ENCODE measurements at places on chromosomes 7 and 10. TPM values are rescaled to one million over a fixed set of nuclear protein-coding genes. Genes with fewer than 3 reads are reported as not detected.

DNA sequence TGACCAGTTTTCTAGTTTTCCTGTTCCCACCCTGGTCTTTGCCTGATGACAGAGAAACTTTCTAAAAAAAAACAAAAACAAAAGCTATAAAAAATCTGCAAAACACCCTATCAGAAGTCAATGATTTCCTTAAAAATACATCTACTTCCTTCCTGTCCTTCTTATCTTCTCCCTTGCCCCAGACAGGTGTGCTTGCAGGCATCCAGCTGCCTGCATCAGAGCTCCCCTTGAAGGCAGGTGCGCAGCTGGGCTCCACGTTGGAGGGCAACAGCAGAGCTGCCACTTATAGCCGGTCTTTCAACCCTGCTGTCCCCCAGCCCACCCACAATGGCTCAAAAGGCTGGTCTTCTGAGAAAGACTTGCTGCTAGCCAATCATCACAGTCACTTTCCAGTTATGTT is 29.8 kb downstream of the UBE2D4 start:
- H3K4me3 ChIP-seq, result no peak overlapping the region
- peaks cover 6% of the 10 kb centered on the region for H3K36me3 ChIP-seq
- no peak for DNase-seq
- H3K27me3 ChIP-seq, result no peaks in the 10 kb centered on the region
- no peak overlapping the region for H3K27ac ChIP-seq

DNA sequence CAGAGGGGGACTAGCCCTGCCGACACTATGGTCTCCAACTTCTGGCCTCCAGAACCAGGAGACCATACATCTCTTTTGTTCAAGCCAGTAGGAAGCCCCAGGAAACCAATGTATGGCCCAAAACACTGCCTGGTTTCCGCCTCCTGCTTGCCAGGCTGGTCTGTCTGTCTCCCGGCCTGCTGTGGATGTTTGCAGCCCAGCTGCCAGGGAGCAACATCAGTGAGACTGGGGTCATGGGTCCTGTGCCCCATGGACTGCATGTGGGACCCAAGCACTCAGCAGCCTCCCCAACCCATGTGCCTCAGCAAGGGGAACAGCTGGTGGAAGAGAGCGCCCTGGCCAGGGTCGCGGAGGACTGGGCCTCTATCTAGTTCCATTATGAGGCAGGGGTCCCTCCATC is 33.4 kb upstream of the NUB1 start:
- no peak overlapping the region for H3K4me3 ChIP-seq
- DNase-seq, result no peak
- H3K27me3 ChIP-seq, result no peaks in the 10 kb centered on the region
- no peak overlapping the region for H3K27ac ChIP-seq
- peaks cover 6% of the 10 kb centered on the region for H3K4me1 ChIP-seq

DNA sequence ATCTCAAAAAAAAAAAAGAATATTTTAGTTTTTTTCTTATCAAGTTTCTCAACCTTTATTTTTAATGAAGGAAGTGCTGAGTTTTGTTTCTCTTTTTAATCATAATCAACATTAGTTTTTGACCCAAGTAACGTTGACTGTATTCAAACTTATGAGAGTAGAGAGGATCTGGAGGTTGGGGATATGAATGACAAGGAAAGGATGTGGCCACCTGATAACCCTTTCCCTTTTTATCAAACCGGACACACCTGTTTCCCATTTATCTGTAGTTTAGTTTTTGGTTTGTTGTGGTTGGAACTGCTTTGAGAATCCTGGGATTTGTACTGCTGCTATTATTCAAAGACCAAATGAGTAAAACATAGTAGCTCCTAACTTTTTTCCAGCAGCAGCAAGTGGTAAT is 38.6 kb downstream of the HACD1 start:
- no peak for DNase-seq
- H3K4me3 ChIP-seq, result no peak overlapping the region
- no peaks in the 10 kb centered on the region for H3K4me1 ChIP-seq
- H3K36me3 ChIP-seq, result no peaks in the 10 kb centered on the region

DNA sequence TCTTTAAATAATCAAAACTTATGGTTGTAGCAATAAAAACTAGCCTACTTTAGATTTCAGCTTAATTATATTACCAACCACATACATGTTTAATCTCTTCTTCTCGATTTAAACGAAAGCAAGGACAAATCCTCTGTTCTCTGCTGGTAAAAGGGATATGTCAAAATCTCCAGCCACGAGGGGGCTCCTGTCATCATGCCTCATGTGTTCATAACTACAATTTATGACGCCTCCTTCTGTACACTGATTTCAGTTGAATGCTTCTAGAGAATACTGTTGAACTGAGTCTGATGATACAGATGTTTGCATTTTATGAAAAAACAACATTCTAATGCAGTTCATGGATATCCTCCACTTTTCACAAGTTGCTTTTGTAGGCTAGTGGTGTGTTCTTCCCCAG is 220.0 kb upstream of the DPP6 start:
- DNase-seq, result no peak
- no peaks in the 10 kb centered on the region for H3K4me1 ChIP-seq
- H3K27me3 ChIP-seq, result no peaks in the 10 kb centered on the region
- no peaks in the 10 kb centered on the region for H3K36me3 ChIP-seq

GRCh38 chr7:44072364-44073231 is 7.2 kb upstream of the PGAM2 start:
- no peaks in the 10 kb centered on the region for H3K36me3 ChIP-seq
- H3K27ac ChIP-seq, result no peak overlapping the region
- peak; percentile 63 for DNase-seq
- no peak overlapping the region for H3K4me3 ChIP-seq
- H3K27me3 ChIP-seq, result no peaks in the 10 kb centered on the region

- peak; percentile 19 for DNase-seq
- no peak overlapping the region for H3K4me3 ChIP-seq
- H3K4me1 ChIP-seq, result peaks cover 4% of the 10 kb centered on the region
- no peak overlapping the region for H3K27ac ChIP-seq
- no peaks in the 10 kb centered on the region for H3K27me3 ChIP-seq
These were observed 936.6 kb downstream of the NRG3 start for GRCh38 chr10:82811621-82812020.

- H3K27ac ChIP-seq, result no peak overlapping the region
- H3K4me3 ChIP-seq, result no peak overlapping the region
- DNase-seq, result no peak
- no peaks in the 10 kb centered on the region for H3K27me3 ChIP-seq
- H3K4me1 ChIP-seq, result peaks cover 3% of the 10 kb centered on the region
These were observed 335.2 kb upstream of the NPSR1 start for GRCh38 chr7:34322841-34323240.

- no peaks in the 10 kb centered on the region for H3K27me3 ChIP-seq
- H3K4me1 ChIP-seq, result no peaks in the 10 kb centered on the region
- H3K4me3 ChIP-seq, result no peak overlapping the region
- no peak for DNase-seq
These were observed 758.6 kb upstream of the ZWINT start for GRCh38 chr10:57119684-57120083.

TET1 gene
- 1.6 TPM for total RNA-seq

STEAP1 gene
- total RNA-seq, result 12.7 TPM

SLC29A4 gene
- total RNA-seq, result 13.2 TPM

CALML5 gene
- not detected for total RNA-seq

ESYT2 gene
- total RNA-seq, result 40.5 TPM
